NCI-H2171 (cell line): ENCODE measurements at places on chromosomes 3 and 15.

DNA sequence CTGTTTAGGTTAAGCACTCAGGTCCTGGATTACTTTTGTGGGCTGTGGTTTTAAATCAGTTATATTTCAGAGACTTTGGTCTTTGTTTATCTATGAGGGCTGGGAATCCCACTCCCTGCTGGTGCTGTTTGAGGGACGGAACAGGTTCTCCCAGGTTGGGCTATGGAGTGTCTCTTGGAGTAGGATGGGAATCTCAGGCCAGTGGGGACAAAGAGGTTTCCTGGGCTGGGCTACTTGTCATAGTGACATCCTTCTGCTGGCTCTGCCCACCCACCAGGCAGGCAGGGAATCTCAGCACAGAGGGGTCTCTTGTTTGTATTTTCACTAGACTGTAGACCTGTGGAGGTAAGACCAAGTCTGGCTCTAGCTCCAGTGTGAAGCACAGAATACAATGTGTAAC lies 47.2 kb upstream of the UBE3A start:
- no peak for DNase-seq

DNA sequence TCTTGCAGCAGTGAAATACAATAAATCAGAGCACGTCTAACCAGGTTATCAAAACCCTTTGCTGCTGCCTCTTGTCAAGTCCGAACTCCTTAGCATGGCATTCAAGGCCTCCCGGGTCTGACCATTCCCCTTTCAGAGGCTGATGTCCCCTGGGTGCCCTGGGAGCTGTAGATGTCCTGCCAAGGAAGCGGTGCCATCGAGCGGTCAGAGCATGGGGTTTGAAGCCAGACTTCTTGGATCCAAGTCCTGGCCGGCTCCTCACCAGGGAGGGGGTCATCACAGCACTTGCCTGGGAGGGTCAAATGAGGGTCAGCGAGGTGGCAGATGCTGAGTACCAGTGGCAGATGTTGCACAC lies 496 bp downstream of the TF start:
- no peak for DNase-seq

GRCh38 chr15:36722555-36722954 lies 143.1 kb downstream of the CDIN1 start:
- no peak for DNase-seq

DNA sequence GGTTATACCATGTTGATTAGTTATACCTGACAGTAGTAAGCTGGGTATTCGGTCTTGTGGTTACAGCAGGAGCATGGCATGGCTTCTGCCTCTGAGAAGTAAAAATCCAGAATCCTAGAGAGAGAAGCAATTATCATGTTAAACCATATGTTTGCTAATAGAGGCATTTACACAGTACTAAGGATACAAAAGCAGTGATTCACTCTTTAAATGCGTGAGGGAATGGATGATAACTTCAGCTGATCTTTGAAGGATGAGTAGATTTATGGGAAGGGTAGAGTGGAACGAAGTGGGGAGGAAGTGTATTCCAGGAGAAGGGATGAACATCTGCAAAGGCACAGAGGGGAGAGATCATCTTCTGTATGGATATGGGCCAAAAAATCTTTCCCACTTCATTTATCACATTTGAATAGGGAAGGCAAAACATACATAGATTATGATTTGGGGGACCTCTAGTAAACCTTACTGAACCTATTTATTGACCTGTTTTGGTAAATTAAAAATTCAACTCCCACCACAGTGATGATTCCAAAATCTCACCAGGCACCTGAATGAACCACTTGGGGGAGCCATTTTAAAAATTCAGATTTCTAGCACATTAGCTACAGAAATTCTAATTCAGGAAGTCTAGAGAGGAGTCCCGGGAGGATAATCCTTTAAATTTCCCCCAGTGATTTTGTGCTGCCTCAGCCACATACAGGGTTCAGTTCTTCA lies 35.1 kb downstream of the IGSF10 start:
- no peak for DNase-seq

DNA sequence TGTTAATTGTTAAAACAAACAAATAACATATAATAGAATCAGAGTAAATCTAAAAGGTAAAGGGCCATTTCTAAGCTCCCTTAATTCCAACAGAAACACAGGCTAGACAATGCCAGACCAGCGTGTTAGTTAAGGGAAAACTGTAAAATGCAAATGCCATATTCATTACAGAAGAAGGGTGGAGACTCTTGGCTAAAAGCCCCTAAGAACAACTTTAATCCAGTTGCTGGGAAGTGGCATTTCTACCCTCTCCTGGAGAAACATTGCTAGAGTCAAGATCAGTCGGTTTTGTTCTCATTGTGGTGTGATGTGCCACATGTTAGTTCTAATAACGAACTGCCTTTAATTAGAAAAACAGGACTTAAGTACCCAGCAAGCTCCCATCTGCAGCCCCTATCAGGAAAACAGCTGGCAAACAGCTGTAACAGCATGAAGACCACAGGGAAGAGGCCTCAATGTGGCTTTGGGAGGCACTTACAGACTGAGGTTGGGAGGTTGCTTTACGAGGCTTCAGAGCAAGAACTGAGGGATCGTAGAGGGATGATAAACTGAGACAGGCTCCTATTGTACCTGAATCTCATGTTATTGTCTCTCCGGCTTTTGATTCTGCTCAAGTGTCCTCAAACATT lies 1134.8 kb downstream of the ROBO1 start:
- no peak for DNase-seq

- no peak for DNase-seq
Observed at GRCh38 chr3:69115731-69116130, 6.7 kb downstream of the LMOD3 start.

DNA sequence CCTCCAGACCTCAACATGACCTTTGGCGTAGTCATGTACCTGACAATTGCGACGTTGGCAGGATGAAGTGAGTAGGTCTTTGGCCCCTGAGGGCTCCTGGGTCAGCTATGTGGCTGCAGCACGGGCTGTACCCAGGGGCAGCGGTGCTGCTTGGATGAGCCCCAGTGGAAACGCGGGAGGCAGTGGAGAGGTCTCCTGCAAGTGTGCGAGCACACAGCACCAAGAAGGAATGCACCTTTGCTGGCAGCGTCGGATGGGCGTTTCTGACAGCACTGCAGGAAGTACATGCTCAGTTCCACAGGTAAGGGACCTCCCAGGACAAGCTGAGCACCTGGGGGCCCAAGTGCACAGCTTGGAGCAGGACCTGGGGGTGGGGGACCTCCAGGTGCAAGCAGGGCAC lies 67.4 kb upstream of the UNC13C start:
- no peak for DNase-seq

GRCh38 chr15:88842156-88842555 lies 38.9 kb downstream of the ACAN start:
- DNase-seq, result no peak

- DNase-seq, result peak; percentile 42
Observed at GRCh38 chr3:179929091-179929529, 107.6 kb downstream of the PEX5L start.

DNA sequence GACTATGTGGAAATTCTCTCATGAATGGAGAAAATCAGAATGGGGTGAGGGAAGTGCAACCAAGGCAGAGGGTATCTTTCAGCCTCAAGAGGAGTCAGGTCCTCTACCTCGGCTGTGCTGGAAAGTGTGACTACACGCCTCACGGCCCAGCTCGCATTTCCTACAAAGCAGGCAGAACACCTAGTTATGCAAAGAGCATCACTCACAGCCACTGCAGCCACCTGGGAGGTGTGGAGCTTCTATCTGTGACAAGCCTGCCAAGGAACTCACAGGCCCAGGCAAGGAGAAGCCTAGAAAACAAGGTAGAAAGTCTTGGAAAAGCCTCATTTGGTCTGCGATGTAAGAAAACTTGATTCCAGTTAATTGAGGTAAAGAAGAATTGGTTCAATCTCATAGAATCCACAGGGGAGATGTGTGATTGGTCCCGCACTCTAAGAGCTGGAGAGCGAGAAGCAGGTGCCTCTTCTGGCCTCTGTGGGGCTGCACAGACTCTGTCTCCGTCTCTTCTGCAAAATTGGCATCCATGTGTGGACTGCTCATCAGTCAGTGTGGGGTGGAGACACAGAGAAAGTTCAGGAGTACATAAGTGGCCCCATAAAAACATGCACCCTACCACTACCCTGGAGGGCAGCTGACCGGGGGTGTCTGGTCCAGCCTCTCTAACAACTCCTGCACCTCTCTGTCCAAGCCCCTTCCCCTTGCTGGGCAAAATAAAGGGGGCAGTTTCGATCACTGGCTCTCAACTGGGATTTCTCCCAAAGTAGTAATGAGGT lies 76.8 kb downstream of the TAMM41 start:
- no peak for DNase-seq

- DNase-seq, result no peak
Observed at GRCh38 chr3:11072631-11073030, 80.1 kb downstream of the SLC6A1 start.

DNA sequence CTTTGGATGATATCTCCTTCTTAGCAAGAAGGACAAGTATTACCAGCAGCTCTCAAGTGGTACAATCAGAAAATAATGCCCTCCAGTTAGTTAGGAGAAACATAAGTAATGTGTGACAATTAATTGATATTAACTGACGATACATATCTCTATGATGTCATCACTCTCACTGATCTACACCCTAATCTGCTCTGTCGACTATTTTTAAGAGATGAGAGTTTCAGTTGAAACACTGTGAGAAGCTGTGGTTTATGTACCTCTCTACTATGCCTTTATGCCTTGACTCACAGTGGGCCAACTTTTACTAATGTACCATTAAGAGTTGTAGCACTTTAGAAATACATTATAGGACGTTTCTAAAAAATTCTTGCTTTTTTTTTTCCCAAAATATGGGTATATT lies 8.6 kb downstream of the CEP152 start:
- DNase-seq, result no peak

DNA sequence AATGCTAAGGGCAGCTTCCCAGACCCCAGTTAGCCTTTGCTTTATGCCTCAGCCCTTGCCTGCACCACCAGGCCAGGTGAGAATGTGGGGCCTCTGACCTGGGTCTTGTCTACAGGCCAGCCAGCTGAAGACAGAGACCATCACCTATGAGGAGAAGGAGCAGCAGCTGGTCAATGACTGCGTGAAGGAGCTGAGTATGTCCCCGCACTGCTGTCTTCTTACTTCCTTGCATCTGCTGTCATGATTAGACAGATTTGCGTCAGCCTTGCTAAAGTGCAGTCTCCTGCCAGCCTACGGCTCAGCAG lies 74.6 kb downstream of the CCK start:
- no peak for DNase-seq

DNA sequence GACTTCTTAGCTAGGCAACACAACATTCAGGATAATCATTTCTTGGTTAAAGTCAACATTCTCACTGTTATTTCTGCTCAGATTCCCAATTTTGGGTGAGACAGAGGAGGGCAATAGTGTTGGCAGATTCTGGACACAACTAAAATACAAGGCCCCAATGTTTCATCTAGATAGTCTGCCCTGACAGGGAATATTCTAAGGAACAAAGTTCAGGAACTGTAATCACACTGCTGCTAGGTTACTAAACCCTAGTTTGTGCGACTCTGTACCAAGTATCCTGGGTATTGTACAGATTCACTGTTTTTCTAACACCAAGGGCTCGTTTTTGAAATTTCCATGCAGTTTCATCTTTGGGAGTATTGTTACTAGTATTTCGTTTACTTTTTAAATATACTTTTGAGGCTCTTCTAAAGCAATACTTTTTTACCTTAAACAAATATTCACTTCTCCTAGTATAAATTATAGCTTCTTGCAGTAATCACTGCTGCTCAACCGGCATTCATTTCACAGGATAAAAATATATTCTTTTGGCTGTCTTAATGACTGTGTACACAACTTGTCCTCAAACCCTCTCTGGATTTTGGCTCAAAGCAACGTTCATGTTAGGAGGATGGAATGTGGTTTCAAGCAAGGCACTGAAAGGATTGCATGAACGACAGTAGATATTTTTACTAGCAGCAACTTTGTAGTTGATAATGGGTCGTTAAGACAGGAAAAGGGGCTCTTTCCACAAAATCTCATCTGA lies 167.4 kb downstream of the ADAMTS17 start:
- DNase-seq, result no peak

GRCh38 chr3:100482176-100482575 lies 10.2 kb upstream of the TMEM45A start:
- no peak for DNase-seq

GRCh38 chr3:134647902-134648760 lies 2.7 kb downstream of the KY start:
- no peak for DNase-seq

DNA sequence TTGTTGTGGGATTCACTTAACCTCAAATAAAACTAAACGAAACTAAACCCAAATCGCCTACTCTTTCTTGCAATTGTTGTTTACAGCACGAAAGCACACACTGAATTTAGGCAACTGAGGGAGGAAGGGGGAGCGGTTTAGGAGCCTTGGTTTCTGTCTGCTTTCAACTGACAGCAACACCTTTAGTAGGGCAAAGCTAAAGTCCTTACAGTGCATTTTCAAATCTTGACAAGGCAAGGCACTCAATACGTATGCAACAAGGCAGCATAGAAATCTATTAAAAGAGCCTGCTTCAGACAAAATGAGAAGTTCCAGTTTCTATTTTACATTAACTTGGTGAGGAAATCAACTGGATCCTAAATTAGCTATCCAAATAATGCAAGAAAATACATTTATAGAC lies 174.6 kb downstream of the CHST2 start:
- no peak for DNase-seq

DNA sequence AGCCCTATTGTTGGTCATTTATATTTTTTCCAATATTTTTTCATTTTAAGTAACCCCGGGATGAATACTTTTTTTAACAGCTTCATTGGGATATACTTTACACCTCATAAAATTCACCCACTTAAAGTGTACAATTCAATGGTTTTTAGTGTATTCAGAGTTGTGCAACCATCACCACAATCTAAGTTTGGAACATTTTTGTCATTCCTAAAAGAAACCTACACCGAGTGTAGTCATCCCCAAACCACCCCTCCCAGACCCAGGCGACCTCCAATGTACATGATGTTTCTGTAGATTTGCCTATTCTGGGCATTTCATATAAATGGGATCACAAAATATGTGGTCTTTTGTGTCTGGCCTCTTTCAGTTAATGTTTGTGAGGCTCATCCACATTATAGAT lies 118.3 kb upstream of the FRMD4B start:
- DNase-seq, result no peak

GRCh38 chr3:194574639-194575483 lies 58.4 kb downstream of the TMEM44 start:
- no peak for DNase-seq

DNA sequence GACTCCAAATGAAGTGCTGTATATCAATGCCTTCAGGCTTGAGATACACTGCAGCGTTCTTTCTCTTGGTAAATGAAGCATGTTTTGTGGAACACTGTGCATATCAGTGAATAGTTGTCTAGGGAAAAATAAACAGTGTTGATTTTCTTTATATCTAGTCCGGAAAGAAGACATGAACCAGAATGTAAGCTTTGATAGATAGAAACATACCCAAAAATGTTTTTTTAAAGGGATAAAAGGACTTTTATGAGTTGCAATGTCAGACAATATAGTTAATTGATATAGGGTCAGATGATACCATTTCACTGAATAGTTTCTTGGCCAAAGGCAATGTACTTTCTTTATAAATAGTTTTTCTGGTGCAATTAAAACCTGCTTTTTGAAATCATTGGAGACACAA lies 1037.8 kb downstream of the OTOL1 start:
- DNase-seq, result no peak

- DNase-seq, result no peak
Observed at GRCh38 chr3:65142456-65142855, 454.7 kb upstream of the ADAMTS9 start.

- no peak for DNase-seq
Observed at GRCh38 chr3:17740721-17741141, 1.7 kb downstream of the TBC1D5 start.

GRCh38 chr3:147046916-147047315 lies 359.4 kb downstream of the ZIC4 start:
- DNase-seq, result no peak
